Activated effector memory CD4-positive, alpha-beta T cell treated with anti-CD3 and anti-CD28 coated beads, Interleukin-2, amount 50 U/mL, for 16 hours (primary cell): ENCODE measurements at places on chromosomes 16 and 17.

- no peak for DNase-seq
Measured at GRCh38 chr16:72287649-72288048, 115.7 kb upstream of the PMFBP1 start.

- peak; percentile 58 for DNase-seq
Measured at GRCh38 chr16:67723911-67724305, 4.8 kb upstream of the GFOD2 start.

DNA sequence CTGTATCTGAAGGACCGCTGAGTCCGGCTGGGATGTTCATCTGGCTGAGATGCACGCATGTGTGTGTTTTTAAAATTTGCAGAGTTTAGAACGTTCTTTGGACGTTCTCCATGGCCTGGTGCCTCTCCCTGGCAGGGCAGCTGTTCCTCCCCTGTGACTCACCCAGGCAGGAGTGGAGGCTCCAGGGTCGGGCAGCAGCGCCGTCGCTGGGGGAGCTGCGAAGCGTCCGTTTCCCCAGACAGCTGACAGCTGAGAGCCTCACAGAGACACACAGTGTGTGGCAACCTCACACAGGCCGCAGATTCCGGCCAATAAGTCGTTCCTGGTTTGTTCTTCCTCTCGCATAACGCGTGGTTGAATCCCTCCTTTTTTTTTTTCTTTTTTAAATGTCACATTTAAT lies 80.6 kb downstream of the OR1D5 start:
- DNase-seq = no peak

GRCh38 chr17:27473748-27474609 lies 17.7 kb downstream of the KSR1 start:
- peak; percentile 92 for DNase-seq

DNA sequence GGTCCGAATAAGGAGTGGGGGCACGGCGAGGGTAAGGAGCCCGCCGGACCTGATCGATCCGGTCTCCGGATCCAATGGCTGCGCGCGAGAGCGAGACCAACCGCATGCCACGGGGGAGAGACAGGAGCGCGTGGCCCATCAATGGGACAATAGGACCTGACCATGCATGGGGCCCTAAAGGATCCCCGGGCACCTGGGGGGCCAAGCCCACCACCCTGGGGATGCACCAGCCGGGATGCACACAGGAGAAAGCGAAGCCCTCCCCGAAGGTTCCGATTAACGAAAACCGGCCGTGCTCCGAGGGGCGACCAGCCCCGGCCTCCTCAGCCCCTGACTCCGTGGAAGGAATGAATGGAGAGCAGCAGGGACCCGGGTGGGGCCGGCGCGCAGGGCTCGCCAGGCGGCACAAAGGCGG lies 525 bp downstream of the JPT1 start:
- DNase-seq = peak; percentile 73
